NCI-H2081 treated with DMSO at 0.1 percent for 48 hours (cell line): ENCODE measurements at places on chromosomes 2 and 18.

DNA sequence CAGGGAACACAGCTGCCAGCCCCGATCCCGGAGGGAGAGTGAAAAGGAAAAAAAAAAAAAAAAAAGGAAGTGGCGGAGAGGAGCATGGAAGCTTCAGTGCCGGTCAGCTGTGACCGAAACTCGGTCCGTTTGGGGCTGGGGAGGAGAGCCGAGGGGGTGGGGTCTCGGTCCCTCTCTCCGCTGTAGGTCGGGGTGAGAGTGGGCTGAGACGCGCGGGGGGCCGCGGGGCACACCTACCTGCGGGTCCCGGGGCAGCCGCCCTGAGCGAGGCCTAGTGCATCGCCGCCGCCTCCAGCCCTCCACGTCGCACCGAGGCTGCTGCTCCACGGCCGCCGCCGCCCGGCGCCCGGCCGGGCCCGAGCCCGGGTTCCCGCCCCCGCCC, 536 bp downstream of the VPS54 start:
- DNase-seq = no peak

- DNase-seq = no peak
Measured at GRCh38 chr2:163121483-163121882, 282.9 kb upstream of the KCNH7 start.

GRCh38 chr2:162072181-162072702, 1.8 kb downstream of the DPP4 start:
- no peak for DNase-seq

GRCh38 chr18:58649966-58650816, 21.1 kb upstream of the MALT1 start:
- DNase-seq = no peak

DNA sequence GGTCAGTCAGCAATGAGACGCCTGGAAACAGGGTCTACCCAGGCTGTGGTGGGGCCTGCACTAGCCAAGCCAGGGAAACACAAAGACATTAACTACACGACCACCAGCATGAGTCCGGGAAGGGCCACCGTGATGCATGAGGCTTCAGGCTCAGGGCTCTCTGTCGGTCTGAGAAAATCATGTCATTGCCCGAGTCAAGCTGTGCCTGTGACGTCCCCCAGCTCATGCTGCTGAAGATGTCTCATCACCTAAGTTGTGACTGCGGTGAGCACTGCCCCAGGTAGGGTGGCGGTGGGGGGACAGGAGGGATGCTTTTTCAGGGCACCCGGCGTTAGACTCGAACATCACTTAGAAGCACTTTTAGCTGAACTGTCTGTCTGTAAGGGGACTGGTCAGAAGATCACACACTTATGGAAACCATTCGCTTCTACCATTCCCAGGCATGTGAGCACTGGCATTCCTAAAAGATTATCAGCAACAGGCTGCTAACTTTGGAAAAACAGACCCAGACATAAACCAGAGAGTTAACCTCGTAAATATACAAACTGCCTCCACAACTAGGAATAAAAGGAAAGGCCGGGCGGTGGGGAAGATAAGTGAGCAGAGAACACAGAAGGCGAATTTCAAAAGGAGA, 234.5 kb downstream of the HDAC4 start:
- DNase-seq = no peak

DNA sequence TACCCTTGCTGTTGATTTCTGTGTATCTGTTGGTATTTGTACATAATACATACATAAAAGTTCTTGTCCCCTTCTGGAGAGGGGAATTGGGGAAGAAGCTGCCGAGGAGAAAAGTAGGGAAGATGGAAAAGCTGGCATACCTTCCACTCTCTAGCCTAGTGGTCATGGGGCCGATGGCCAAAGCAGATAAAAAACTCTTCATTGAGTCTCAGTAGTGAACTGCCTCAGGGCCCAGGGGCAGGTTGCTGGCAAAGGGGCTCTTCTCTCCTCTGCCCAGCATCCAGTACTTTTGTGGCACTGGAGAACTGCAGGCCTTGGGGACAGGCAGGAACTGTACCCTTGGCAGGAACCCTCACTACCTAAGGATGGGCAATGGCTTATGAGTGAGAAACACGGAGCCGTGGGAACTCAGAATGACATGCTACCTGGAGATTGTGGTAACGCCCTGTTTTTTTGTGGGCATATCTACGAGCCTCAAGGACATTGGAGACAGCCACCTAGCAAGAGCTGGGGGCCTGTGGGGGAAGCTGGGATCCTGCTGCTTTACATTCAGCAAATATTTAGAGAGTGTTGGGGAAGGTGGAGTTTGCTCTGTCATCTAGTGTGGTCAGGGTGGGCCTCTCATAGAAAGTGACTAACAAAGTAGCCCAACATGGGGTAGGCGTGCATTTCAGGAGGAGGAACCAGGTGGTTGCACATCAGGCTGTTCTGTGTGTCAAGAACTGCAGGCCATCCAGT, 22.6 kb upstream of the ITGB6 start:
- no peak for DNase-seq

- DNase-seq = no peak
Measured at GRCh38 chr2:122530814-122531213, 775.4 kb downstream of the TSN start.

GRCh38 chr2:58376592-58376991, 135.5 kb upstream of the FANCL start:
- DNase-seq = no peak
